ENCODE measurements at places on chromosomes 5 and 9.

DNA sequence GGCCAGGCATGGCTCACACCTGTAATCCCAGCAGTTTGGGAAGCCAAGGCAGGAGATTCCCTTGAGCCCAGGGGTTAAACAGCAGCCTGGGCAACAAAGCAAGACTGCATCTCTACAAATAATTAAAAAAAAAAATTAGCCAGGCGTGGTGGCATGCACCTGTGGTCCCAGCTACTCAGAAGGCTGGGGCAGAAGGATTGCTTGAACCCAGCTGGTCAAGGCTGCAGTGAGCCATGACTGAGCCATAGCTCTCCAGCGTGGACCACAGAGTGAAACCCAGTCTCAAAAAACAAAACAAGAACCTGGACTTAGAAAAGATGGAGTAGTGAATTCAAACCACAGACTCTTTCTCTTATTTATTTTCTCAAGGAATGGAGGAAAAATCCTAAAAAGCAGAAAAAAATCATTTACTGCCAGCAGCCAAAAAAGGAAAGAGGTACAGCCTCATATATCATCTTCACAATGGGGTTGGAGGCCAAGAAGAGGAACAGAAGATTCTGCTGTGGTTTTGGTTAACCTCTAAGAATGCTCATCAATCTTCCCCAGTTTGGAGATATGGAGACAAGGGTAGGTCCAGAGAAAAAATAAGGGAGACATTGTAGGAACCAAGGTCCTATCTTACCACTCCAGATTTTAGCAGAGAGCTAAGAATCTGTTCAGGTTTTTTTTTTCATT, 40.0 kb upstream of the MYO10 start:
- no peak for DNase-seq

DNA sequence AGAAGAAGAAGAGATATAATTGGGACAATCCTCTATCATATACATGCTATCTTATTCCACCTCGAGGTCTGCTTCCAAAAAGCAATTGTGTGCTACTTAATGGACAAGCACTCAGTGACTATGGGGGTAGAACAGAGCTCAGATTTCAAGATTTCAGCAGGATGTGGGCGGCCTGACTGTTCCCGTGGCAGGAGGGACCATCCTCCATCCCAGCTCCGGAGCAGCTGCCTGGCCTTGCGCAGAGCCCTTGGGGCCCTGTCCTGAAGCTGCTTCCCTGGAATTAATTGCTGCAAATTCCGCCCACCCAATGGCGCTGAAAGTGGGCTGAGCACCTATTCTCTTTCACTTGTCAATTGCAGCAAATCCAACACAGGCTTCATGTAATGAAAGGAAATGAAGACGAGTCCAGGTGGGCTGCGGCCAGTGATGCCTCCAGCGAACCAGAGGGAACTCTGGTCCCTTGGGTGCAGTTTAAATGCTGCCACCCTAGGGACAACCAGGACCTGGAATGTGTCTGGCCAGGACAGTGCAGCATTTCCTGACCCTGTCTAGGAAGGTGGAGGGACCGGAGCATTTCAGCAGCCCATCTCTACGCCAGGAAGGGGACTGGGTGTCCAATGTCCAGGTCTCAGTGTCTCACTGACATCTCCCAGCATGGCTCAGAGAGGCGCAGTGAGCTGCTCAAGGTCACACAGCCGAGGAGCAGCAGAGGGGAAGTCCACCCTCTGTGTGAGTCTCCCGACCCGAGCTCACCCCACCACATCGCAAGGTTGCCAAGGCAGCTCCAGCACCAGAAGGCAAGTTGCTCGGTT, 50.5 kb upstream of the FCN1 start:
- no peak for DNase-seq

GRCh38 chr5:31717561-31717960, 78.6 kb downstream of the PDZD2 start:
- no peak for DNase-seq

DNA sequence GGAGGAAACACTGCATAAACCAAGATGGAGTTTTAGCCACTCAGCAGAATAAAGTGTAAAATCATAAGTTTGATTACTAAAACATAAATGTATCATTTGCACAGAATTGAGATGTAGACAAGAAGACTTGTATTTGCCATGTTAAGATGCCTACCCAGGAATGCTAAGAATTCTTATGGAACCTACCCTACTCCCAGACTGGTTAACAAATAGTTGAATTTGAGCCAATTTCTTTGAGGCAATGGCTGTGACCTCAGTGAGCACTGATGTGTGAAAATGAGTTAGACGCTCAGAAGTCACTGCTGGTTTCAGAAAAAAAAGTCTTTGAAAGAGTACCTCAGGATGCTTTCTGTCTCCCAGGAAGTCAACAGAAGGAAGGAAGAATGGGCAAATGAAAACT, 95.6 kb downstream of the ESM1 start:
- no peak for DNase-seq

- no peak for DNase-seq
These were observed 43.5 kb downstream of the IRX1 start for GRCh38 chr5:3639175-3639574.

GRCh38 chr5:87457706-87458105, 45.0 kb upstream of the CCNH start:
- no peak for DNase-seq

DNA sequence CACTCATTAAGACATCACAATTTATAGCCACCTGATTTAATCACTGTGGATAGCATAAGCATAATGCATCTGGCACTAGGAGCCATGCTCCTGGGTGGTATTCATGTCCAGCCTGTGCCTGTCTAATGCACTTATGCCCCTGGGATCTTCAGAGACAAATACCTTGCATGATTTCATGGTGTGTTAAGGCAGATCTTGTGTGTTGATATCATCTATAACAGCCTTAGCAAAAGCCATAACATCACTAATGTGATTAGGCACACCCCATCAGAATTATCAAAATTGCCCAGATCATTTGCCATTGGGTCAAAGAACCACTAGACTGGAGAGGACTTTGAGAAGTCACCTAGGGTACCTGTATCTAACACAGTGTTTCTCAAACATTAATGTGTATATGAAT, 43.7 kb upstream of the SELENOP start:
- DNase-seq = no peak

DNA sequence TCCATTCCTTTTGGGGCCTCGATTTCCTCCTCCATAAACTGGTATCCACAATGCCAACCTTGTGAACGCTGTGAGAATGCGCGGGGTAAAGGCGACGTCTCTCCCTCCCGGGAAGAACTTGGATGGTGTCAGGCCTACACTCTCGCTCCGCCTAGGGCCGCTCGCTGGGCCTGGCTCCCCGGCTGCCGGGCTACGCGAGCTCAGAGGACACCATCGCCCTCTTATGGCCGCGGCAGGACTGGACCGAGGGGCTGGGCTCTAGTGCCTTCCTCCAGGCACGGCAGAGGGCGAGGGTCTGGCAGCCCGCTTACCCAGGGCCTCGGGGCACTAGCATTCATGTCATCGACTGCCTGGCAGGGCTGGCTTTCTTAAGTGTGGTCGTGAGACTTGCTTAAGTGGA, 1.3 kb upstream of the EXOSC2 start:
- no peak for DNase-seq

GRCh38 chr5:134439210-134439654, 27.6 kb upstream of the CDKN2AIPNL start:
- DNase-seq = no peak

DNA sequence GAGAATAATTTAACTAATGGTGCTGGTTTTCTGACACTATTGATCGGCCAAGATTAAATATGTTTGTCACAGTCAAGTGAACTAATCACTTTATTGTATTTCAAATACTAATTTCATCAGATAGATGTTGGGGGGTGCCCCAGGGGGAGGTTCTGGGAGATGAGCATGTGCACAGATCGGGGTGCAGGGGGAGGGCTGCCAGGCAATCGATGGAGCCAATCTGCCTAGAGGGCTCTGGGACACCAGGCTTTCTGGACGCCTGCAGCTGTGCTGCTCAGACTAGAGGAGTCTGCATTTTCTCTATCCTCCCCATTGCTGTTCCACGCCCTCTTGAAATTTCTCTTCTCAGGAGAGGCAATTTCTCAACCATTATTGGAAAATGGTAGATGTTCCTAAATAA, 100.0 kb upstream of the ALDH1B1 start:
- no peak for DNase-seq

DNA sequence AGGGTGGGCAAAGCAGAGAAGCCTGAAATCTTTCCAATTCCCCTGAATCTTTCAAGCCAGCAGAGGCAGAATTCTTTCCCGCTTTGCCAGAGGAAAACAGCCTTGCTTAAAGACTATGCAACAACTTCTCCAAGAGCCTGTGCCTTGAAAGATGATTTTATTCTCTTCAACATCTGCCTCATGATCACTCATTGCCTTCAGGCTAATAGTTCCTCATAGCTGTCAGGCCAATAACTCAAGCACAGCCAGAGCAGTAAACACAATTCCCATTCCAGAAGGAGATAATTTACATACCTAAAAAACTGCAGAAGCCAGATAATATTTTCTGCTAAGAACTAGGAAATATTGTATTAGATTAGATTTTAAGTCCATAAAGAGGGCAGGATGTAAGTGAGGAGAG, 92.3 kb upstream of the PUM3 start:
- DNase-seq = no peak

GRCh38 chr9:111896942-111897600, 457 bp downstream of the UGCG start:
- DNase-seq = no peak

DNA sequence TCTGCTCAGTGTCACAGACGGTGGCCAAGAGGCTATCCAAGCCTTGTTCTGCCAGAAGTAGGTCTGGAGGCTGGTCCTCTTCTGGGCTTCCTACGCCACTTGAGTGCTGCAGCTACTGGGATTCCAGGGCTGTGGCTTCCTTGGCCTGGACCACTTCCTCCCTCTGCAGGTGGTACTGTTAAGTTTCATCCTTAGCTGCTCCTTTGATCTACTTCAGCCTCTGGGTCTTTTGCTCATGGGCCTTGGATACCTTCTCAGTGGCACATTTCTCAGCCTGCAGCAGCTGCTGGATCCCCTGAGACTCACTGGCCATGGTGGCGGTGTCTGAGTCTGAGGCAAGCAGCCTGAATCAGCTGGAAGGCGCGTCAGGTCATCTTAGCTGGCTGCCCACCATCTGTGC, 10.3 kb downstream of the CNOT8 start:
- no peak for DNase-seq

DNA sequence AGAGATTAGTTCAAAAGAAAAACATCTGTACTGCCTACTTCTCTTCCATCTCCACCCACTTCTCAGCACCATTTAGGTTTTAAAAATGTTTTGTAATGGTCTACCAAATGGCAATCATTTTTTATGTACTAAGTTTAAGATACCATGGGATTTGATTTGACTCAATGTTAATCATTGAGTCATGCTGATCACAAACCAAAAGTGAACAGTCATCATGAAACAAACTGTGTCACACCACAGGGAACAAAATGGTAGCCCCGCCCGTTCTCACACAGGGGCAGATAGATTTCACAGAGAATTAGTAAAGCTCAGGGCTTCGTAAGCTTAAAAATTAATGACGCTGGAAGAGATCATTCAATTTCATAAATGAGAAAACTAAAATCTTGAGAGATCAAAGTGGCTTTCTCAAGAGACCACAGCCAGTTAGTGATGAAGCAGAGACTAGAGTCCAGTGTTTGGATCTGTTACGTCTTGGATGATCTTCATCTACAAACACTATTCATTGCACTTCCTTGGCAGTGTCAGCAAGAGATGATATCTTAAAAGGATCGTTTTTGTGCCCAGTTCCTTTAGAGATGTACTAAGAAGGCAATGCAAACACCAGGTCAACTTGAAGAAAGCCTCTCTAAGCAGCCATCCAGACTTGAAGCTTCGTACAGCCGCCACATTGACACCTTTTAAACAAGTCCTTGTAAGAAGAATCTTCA, 33.9 kb upstream of the TRIO start:
- DNase-seq = no peak

GRCh38 chr9:137222190-137223077, at the start of gene RNF208:
Gene RNF208, minus strand, starts transcription at chr9:137222240. Its CDS starts 1,028 bp downstream, at chr9:137221212.
- DNase-seq = no peak

DNA sequence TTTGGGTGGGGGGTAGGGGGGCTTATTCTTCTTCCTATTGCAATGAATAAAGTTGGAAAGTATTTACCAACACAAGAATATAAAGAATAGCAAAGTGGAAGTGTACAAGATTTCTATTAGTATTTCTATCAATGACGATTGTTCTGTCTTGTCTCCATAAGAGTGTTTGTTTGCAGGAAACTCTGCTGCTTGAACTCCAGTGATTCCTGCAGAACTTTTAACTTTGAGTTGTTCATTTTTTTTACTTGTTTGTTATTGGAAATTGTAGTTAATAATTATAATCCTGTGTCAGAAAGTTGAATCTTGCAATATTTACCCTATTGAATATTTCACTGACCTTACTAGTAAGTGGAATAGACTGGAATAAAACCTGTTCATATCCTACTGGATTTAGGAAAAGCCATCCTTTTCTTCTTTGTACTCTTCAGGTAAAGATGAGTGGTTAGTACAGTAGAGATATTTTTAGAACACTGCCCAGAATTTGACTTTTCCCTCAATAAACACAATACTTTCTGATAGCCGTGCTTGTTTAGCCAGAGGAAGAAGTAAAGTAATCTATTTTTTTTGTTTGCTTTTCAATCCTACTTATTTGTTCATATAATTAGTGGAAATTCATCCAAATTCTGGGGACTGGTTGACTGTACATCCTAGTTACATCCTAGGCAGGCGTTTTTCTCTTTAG, 340.4 kb downstream of the TENT4A start:
- no peak for DNase-seq

DNA sequence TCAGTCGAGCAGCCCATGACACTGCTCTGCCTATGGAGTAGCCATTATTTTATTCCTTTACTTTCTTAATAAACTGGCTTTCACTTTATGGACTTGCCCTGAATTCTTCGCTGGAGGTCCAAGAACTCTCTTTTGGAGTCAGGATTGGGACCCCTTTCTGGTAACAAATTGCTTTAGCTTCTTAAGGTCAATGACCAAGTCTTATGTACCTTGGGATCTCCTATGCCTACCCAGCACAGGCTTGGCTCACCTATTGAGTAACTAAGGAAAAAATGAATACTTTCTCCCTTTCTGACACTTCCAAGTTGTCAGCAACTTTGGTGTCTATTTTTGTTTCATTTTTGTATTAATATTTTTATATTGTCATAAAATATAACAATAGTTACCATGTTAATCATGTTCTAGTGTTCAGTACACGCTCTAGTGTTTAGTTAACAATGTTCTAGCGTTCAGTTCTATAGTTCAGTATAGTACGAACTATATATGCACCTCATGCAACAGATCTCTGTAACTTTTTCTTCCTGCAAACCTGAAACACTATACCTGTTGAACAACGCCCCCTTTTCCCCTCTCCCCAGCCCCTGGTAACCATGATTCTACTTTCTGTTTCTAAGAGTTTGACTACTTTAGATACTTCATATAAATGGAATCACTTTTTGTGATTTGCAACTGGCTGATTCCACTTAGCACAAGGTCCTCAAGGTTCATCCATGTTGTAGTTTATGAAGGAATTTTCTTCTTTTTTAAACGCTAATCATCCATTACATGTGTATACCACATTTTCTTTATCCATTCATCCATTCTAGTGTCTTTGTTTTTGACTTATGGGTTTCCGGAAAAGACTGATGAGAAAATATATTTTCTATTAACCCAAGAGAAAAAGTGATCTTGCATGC, 1.8 kb upstream of the RHOBTB3 start:
- DNase-seq = no peak

- DNase-seq = no peak
These were observed 242.5 kb downstream of the ARRDC3 start for GRCh38 chr5:91140657-91141056.

All from cortex of kidney (tissue), 1 donor.